ENCODE measurements at places on chromosomes 5 and 9. TPM values are rescaled to one million over a fixed set of nuclear protein-coding genes. Genes with fewer than 3 reads are reported as not detected.

KIF24 gene
- total RNA-seq, result 2.2 TPM

FOXD4L6 gene
- total RNA-seq, result not detected

GRCh38 chr9:20242510-20243189 lies 379.6 kb downstream of the MLLT3 start:
- H3K36me3 ChIP-seq, result no peaks in the 10 kb centered on the region
- no peak for DNase-seq
- peaks cover 3% of the 10 kb centered on the region for H3K4me1 ChIP-seq
- H3K27ac ChIP-seq, result no peak overlapping the region
- peaks cover 2% of the 10 kb centered on the region for H3K27me3 ChIP-seq
- no peak overlapping the region for H3K4me3 ChIP-seq

GRCh38 chr5:138138949-138139780 lies at the start of gene NME5:
NME5 (minus strand) TSS chr5:138139428; CDS start chr5:138138780, 648 bp downstream.
- no peaks in the 10 kb centered on the region for H3K36me3 ChIP-seq
- no peaks in the 10 kb centered on the region for H3K4me1 ChIP-seq
- H3K27ac ChIP-seq, result no peak within 1 kb of the TSS
- H3K27me3 ChIP-seq, result peaks cover 2% of the 10 kb centered on the region
- H3K4me3 ChIP-seq, result peak within 1 kb of the TSS; percentile 89
- peak; percentile 62 for DNase-seq

GRCh38 chr5:133844836-133845235 lies 123.6 kb downstream of the C5orf15 start:
- DNase-seq, result no peak
- no peak overlapping the region for H3K4me3 ChIP-seq
- no peaks in the 10 kb centered on the region for H3K36me3 ChIP-seq
- H3K27ac ChIP-seq, result no peak overlapping the region
- peaks cover 7% of the 10 kb centered on the region for H3K4me1 ChIP-seq

DNA sequence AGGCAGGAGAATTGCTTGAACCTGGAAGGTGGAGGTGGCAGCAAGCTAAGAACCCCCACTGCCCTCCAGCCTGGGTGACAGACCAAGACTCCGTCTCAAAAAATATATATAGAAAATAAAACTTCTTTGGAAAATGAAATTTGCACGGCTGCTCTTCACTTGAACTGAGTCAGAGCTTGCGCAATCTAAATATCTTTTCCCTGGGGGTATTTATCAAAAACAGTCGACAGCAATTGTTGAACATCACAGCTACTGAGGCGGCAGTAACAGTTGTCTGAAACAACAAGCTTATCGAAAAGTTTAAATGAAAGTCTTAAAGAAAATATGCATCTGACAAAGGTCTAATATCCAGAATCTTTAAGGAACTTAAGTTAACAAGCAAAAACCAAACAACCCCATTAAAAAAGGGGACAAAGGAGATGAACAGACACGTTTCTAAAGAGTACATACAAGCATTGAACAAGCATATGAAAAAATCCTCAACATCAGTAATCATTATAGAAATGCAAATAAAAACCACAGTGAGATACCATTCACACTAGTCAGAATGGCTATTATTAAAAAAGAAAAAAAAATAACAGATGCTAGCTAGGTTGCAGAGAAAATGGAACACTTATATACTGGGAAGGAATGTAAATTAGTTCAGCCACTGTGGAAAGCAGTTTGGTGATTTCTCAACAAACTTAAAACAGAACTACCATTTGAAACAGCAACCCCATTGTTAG lies 153.6 kb upstream of the CDH9 start:
- H3K27ac ChIP-seq, result no peak overlapping the region
- DNase-seq, result no peak
- no peaks in the 10 kb centered on the region for H3K27me3 ChIP-seq
- no peak overlapping the region for H3K4me3 ChIP-seq
- H3K36me3 ChIP-seq, result no peaks in the 10 kb centered on the region

- H3K27me3 ChIP-seq, result peaks cover 4% of the 10 kb centered on the region
- no peak overlapping the region for H3K4me3 ChIP-seq
- peaks cover 19% of the 10 kb centered on the region for H3K36me3 ChIP-seq
- no peak overlapping the region for H3K27ac ChIP-seq
- H3K4me1 ChIP-seq, result peaks cover 64% of the 10 kb centered on the region
Measured at GRCh38 chr5:150516011-150516410, 8.1 kb downstream of the NDST1 start.

- H3K4me1 ChIP-seq, result peaks cover 17% of the 10 kb centered on the region
- DNase-seq, result no peak
- H3K27me3 ChIP-seq, result peaks cover 8% of the 10 kb centered on the region
Measured at GRCh38 chr9:116151966-116152381, 1.6 kb upstream of the PAPPA start.

- no peak overlapping the region for H3K27ac ChIP-seq
- H3K4me3 ChIP-seq, result no peak overlapping the region
- peaks cover 11% of the 10 kb centered on the region for H3K4me1 ChIP-seq
- DNase-seq, result peak; percentile 63
Measured at GRCh38 chr5:136212252-136212721, 19.3 kb upstream of the SMIM32 start.

All from endothelial cell (in vitro differentiated cells).